ENCODE measurements at places on chromosomes 6 and 20. TPM values are rescaled to one million over a fixed set of nuclear protein-coding genes. Genes with fewer than 3 reads are reported as not detected.
A peak's percentile ranks its signal among the peaks of the same experiment; 100 is the strongest.

DNA sequence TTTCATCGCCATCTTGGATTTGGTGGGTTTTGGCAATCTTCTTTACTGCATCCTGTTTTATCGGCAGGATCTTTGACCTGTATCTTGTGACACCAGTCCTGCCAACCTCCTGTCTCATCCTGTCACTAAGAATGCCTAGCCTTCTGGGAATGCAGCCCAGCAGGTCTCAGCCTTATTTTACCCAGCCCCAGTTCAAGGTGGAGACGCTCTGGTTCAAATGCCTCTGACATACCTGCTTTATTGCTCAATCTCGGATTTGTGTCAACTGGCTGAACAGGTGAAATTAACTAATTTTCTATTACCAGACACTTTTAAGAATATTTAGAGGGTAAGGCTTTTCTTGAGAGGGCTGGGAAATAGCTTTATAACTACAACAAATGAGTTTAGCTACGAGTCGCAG is 102.5 kb downstream of the SASH1 start:
- no peak for DNase-seq

- no peak for DNase-seq
Measured at GRCh38 chr6:164185471-164185871, 771.0 kb downstream of the QKI start.

DNA sequence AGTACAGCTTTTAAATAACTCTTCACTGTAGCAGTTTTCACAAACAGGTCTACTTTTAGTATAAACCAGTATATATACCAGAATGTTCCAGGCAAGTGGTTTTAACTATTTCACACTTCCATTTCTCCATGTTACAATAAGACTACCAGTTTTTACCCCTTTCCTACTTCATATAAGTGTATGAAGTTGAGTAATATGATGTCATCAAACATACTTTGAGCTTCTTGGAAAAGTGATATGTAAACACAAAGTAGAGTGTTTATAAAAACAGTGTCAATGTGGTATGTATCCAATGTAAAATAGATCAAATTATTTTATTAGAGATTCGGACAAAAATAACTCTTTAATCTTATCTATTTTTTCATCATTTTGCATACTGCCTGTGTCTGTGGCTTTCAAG is 2.5 kb upstream of the PAQR8 start:
- no peak for DNase-seq

GRCh38 chr6:71383476-71383875 is 94.9 kb downstream of the OGFRL1 start:
- DNase-seq = peak; percentile 16

DNA sequence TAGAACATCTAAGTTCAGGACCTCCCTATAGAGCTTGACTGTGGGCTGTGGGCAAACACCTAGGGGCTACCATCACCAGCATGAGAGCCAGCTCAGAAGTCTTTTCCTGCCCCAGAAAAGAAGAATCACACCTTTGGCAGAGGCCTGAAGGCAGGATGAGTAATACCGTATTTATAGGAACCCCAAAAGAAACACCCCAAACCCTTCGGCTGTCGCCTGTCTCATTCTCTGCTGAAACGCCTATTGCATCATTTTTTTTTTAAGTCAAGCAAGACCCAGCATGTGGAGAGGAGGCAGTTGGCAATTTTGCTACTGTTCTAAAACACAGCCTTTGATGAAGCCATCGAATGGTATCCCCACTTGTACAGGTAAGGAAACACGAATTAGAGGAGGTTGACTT is 436.4 kb downstream of the TFAP2A start:
- DNase-seq = no peak

GRCh38 chr20:57381596-57382503 is 9.3 kb upstream of the RBM38 start:
- peak; percentile 72 for DNase-seq

- no peak for DNase-seq
Measured at GRCh38 chr20:47711046-47711752, 74.1 kb downstream of the SULF2 start.

DNA sequence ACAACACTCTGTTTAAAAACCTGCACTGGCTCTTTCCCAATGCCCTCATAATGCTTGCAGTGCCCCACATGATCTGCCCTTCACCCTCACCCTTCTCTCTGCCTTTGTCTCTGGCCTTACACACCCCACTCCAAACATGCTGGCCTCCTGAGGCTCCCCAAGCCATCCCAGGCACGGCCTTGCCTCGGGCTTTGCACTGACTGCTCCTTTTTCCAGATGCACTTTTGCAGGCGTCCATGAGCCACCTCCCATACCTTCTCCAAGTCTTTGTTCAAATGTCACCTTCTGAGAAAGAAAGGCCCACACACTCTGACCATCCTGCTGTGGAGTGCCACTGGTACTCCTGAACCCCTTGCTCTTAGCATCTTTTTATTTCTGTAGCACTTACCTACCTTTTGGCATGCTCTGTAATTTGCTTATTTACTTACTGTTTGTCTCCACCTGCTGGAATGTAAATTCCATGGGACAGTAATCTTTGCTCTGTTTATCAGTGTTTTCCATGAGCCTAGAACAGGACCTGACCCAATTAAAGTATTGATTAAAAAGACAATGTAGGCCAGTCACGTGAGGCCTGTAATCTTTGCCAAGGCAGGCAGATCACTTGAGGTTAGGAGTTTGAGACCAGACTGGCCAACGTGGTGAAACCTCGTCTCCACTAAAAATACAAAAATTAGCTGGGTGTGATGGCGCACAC is 30.7 kb downstream of the GFRA4 start:
- no peak for DNase-seq

DNA sequence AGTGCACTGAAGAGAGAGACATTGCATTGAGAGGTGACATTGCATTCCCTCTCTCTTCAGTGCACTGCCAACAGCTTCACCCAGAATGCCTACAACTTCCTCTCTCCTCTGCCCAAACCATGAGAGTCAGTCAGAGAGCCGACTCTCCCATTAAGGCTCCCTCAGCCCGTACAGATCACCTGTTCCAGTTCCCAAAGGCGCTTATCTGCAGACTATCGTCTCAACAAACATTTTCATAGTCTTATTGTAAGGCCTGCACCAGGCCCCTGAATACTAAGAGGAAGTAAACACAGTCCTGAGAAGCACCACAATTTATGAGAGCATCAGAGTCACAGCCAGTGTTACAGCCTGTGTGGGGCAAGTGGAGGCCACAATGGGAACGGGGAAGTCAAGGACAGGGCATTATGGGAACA is 53.7 kb downstream of the GFOD1 start:
- no peak for DNase-seq

- no peak for DNase-seq
Measured at GRCh38 chr20:59031564-59032022, 542 bp downstream of the ATP5F1E start.

DNA sequence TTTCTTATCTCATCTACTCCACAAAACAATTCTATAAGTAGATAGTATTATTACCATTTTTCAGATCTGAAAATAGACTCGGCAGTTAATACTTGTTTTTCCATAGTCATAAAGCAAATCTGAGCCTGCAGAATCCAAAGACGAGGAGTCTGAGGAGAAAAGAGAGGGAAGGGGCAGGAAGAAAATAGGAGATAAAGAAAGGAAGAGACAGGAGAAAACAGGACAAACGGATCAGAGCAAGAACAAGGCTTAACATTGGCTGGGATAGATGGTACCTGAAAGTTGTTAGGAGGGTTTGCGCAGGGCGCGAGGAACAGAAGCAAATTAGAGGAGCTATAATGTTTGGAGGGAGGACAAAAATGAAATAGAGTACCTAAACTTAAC is 639 bp upstream of the PPIL1 start:
- no peak for DNase-seq

DNA sequence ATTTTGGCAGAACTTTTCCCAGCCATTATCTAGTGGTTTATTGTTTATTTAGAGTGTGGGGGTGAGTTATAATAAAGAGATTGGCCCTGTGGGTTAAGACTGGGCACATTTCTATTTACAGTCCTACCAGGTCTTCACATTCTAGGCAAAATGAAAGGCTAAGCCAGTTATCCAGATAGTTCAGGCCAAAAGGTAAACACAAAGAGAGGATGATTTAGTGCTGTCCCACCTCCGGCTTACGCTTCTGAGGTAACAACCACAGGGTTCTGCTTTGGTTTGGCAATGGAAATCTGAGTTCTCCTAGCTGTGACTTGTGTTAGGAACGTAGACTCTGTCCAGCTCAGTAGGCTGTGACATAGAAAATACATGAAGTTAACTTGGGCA is 50.3 kb upstream of the PTPRK start:
- peak; percentile 24 for DNase-seq

- peak; percentile 4 for DNase-seq
Measured at GRCh38 chr6:122838060-122838780, 49.2 kb downstream of the SMPDL3A start.

- DNase-seq = no peak
Measured at GRCh38 chr20:62637521-62638054, 4.7 kb upstream of the SLCO4A1 start.

- no peak for DNase-seq
Measured at GRCh38 chr6:137877606-137878005, 10.5 kb downstream of the TNFAIP3 start.

Gene OPRM1
- total RNA-seq = not detected

Gene MAFB
- 2.9 TPM for total RNA-seq

Gene DDX27
- 66.3 TPM for total RNA-seq

Gene GSTA2
- not detected for total RNA-seq

Gene TFAP2D
- total RNA-seq = not detected

Gene OXT
- total RNA-seq = not detected

Gene COMMD7
- total RNA-seq = 75.8 TPM

Gene BEND6
- 24.6 TPM for total RNA-seq

Gene SLC22A16
- not detected for total RNA-seq
